ENCODE measurements at places on chromosomes 16 and 17. TPM values are rescaled to one million over a fixed set of nuclear protein-coding genes. Genes with fewer than 3 reads are reported as not detected.

EIF5A gene
- 917 TPM for total RNA-seq

KCNJ16 gene
- 0.35 TPM for total RNA-seq

C17orf67 gene
- total RNA-seq: 1.4 TPM

QPRT gene
- 54.7 TPM for total RNA-seq

CCDC144A gene
- 0.20 TPM for total RNA-seq

GNGT2 gene
- 0.94 TPM for total RNA-seq

MYH2 gene
- 0.48 TPM for total RNA-seq

KRTAP4-1 gene
- 0.53 TPM for total RNA-seq

HSPB9 gene
- total RNA-seq: not detected

KCNAB3 gene
- 1.1 TPM for total RNA-seq

GRCh38 chr16:19166500-19166899 is 1.5 kb upstream of the SYT17 start:
- H3K27ac ChIP-seq: no peak overlapping the region
- no peaks in the 10 kb centered on the region for H3K27me3 ChIP-seq
- no peak overlapping the region for H3K4me3 ChIP-seq

DNA sequence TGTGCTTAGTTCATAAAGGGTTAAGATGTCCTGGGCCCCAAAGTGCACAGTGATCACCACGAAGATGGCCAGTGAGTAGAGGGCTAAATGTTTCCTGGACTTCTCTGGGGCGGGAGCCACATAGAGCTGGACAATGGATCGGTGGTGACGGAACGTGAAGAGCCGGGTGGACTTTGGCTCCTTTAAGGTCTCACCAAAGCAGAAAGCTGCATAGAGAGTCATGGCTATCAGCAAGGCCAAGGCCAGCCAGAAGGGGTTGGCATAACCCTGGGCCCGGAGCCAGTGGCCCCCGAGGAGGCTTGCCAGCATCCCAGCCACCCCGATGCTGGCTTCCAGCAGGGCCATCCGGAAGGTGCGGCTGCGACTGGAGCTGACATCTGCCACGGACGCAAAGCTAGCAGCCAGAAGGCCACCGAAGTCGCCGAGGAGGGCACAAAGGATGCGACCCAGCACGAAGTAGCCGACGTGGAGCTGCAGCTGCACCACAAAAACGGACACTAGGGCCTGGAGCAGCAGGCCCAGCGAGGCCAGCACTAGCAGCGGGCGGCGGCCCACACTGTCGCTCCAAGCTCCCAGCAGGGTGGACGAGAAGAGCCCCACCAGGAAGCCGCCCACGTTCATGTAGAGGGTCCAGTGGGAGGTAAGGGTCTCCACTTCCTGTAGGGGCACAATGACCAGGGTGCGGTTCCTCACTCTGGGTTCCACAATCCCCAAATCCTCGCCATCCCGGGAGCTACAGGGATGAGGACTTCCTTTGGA is 1.0 kb downstream of the SLC46A1 start:
- H3K4me1 ChIP-seq: peaks cover 4% of the 10 kb centered on the region
- H3K36me3 ChIP-seq: no peaks in the 10 kb centered on the region
- H3K27me3 ChIP-seq: no peaks in the 10 kb centered on the region
- DNase-seq: no peak
- H3K27ac ChIP-seq: no peak overlapping the region

- peak; percentile 81 for DNase-seq
- H3K36me3 ChIP-seq: peaks cover 23% of the 10 kb centered on the region
- no peaks in the 10 kb centered on the region for H3K4me1 ChIP-seq
- H3K27me3 ChIP-seq: no peaks in the 10 kb centered on the region
- H3K27ac ChIP-seq: no peak overlapping the region
Observed at GRCh38 chr16:89289428-89290395, 72.2 kb downstream of the ZNF778 start.

DNA sequence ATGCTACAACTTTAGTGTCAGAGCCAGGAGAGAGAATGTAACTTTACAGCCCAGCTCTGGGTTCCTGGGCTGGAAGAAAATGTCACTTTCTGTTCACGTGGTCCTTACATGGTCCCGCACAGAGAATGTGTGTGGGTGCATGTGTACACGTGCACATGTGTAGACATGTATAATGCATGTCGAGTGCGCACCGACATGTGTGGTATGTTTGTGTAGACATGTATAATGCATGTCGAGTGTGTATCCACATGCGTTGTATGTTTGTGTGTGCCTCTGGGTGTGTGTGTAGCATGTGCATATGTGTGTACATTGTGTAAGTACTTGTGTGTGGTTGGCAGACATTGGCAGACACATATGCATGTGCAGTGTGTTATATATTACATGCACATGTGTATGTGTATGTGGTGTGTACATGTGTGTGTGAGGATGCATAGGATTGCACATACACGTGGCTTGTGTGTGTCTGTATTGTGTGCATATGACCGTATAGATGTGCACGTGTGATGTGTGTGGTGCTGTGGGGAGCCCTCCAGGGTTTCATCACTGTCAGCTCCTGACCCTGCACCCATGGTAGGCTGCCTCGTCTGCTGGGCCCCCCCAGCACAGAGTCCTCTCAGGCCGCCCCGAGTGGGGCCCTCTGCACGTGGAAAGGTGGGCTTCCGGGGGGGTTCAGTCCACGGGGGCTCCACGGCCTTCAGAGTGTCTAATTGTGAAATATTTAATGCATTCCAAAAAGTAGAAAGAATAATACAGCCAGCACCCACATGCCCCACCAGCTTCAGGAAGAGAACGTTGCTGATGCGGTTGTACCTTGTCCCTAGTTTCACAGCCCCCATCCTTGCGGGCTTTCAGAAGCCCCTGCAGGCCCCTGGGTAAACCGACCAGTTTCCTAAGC is 214.2 kb upstream of the GSE1 start:
- H3K36me3 ChIP-seq: no peaks in the 10 kb centered on the region
- no peak overlapping the region for H3K4me3 ChIP-seq
- no peak overlapping the region for H3K27ac ChIP-seq
- no peaks in the 10 kb centered on the region for H3K4me1 ChIP-seq
- no peaks in the 10 kb centered on the region for H3K27me3 ChIP-seq

- no peaks in the 10 kb centered on the region for H3K4me1 ChIP-seq
- H3K4me3 ChIP-seq: no peak overlapping the region
- no peak for DNase-seq
- no peak overlapping the region for H3K27ac ChIP-seq
- no peaks in the 10 kb centered on the region for H3K36me3 ChIP-seq
Observed at GRCh38 chr17:78537217-78537860, 39.9 kb downstream of the DNAH17 start.

GRCh38 chr17:30413109-30413508 is 34.4 kb downstream of the CPD start:
- no peak overlapping the region for H3K4me3 ChIP-seq
- H3K4me1 ChIP-seq: no peaks in the 10 kb centered on the region
- no peak for DNase-seq
- no peaks in the 10 kb centered on the region for H3K36me3 ChIP-seq
- H3K27ac ChIP-seq: no peak overlapping the region

GRCh38 chr17:15091825-15092224 is 173.3 kb downstream of the PMP22 start:
- no peak overlapping the region for H3K4me3 ChIP-seq
- H3K4me1 ChIP-seq: no peaks in the 10 kb centered on the region
- H3K27ac ChIP-seq: no peak overlapping the region
- no peak for DNase-seq

- H3K4me1 ChIP-seq: no peaks in the 10 kb centered on the region
- no peak overlapping the region for H3K4me3 ChIP-seq
- H3K36me3 ChIP-seq: no peaks in the 10 kb centered on the region
- H3K27me3 ChIP-seq: no peaks in the 10 kb centered on the region
- DNase-seq: no peak
- H3K27ac ChIP-seq: no peak overlapping the region
Observed at GRCh38 chr17:68541816-68542215, 29.6 kb downstream of the PRKAR1A start.

DNA sequence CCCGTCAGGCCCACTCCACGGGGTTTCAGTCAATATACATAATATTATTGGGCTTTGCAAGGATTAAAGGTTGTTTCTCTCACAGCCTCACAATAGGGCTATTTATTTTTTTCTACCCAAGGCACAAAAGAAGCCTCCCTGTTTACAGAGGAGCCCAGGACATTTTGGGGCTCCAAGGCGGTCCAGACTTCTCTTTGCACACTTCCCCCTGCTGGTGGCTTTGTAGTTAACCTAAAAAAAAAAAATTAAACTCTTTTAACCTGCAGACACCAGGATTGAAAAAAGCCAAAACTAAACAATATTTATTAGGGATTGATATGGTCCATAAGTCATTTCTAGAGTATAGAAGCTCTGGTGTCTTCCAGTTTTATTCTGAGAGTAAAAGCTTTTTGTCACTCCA is 169.7 kb upstream of the ZFHX3 start:
- H3K27ac ChIP-seq: no peak overlapping the region
- H3K4me3 ChIP-seq: no peak overlapping the region
- no peaks in the 10 kb centered on the region for H3K4me1 ChIP-seq
- no peak for DNase-seq
- H3K27me3 ChIP-seq: no peaks in the 10 kb centered on the region
- H3K36me3 ChIP-seq: no peaks in the 10 kb centered on the region

GRCh38 chr17:75647061-75647460 is 13.8 kb downstream of the SMIM5 start:
- no peaks in the 10 kb centered on the region for H3K27me3 ChIP-seq
- H3K4me3 ChIP-seq: no peak overlapping the region
- DNase-seq: no peak
- peak overlapping the region; percentile 97 for H3K27ac ChIP-seq

DNA sequence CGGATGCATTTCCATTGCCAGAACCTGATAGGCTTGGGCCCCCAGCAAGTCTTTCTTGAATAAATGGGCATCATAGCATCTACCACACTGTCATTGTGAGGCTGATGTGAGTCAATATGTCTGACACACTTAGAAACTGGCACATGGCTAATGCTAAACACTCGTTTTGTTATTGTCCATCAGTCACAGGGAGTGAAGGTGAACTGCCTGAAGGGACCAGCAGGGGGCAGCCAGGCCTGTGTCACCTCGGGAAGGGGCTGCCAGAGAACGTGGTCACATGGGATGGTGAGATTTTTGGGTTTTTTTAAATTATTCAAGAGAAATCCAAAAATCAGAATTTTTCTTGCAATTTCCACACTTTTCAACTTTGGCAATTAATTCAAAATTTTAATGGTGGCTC is 831 bp upstream of the RCVRN start:
- no peaks in the 10 kb centered on the region for H3K36me3 ChIP-seq
- H3K4me3 ChIP-seq: no peak overlapping the region
- DNase-seq: no peak
- no peak overlapping the region for H3K27ac ChIP-seq

DNA sequence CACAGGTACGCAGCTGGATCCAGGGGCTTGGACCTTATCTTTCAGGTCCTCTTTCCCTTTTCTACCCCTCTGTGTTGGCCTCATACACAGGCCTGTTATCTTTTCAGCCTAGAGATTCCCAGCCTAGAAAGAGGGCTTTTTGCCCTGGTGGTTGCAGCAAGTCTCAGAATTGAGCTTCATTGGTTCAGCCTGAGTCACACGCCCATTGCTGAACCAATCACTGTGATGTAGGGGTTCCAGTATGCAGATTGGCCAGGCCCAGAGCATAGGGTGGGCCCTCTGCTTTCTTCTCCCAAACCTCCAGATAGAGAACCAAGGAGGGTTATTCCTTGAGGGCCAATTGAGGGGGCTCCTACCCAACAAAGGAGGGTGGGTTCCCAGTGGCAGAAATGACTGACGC is 32.8 kb downstream of the GPT2 start:
- H3K4me1 ChIP-seq: no peaks in the 10 kb centered on the region
- H3K27ac ChIP-seq: no peak overlapping the region
- no peak overlapping the region for H3K4me3 ChIP-seq

DNA sequence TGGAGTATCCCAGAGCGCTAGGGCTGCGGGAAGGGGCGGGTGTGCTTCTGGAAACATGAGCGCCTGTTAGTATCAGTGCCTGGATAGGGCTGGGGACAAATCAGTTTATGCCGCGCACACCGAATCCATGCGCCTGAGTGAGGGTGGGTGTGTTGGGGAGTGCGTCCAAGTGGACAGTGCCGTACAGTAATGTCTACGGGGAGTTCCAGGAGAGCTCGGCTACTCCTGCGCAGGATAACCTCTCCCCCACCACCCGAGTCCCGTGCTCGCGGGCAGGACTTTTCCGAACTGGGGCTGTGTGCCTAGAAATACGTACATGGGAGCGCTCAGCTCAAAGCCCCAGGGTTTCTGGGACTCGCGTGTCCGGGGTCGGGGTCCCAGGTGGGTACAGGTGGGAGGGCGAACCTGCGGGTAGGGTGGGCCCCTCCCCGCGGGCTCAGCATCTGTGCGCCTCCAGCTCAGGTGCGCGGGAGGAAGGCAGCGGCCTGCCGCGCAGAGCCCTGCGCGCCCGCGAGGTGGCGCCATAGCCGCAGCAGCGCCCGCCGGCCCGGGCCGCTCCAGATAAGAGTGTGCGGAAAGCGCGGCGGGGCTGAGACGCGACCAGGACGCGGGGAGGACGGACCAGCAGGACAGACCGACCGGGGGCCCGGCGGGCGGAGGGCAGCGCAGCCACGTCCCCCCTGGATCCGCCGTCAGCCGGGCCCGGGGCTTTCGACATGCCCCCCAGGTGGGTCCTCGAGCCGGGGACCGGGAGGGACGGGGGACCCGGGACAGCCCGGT is at the start of gene HIC1:
TSS of gene HIC1 (plus strand) at position 592 of the 780 bp plus-strand sequence. CDS start 1,588 bp downstream, outside the sequence.
- H3K36me3 ChIP-seq: no peaks in the 10 kb centered on the region
- peaks cover 16% of the 10 kb centered on the region for H3K4me1 ChIP-seq
- peaks cover 54% of the 10 kb centered on the region for H3K27me3 ChIP-seq
- H3K4me3 ChIP-seq: peak within 1 kb of the TSS; percentile 59

DNA sequence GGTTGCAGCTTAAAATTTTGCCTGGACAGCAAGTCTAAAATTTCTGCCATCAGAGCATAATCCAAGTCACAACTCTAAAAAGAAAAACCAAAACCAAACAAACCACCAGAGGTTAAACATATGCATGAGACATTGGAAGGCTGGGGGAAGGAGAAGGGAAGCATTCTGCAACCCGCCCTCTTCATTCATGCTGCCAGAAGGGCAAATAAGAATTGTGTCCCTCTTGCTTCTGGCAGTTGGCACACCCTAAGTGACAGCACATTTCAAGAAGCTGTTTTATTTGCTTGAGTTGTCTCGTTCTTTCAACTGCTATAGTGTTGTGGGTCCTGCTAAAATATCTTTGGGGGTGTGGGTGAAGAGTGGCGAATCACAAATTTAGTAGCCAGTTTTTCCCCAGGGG is 99.6 kb downstream of the SKAP1 start:
- H3K4me3 ChIP-seq: no peak overlapping the region
- no peak for DNase-seq
- no peaks in the 10 kb centered on the region for H3K36me3 ChIP-seq
- no peak overlapping the region for H3K27ac ChIP-seq
- no peaks in the 10 kb centered on the region for H3K27me3 ChIP-seq

DNA sequence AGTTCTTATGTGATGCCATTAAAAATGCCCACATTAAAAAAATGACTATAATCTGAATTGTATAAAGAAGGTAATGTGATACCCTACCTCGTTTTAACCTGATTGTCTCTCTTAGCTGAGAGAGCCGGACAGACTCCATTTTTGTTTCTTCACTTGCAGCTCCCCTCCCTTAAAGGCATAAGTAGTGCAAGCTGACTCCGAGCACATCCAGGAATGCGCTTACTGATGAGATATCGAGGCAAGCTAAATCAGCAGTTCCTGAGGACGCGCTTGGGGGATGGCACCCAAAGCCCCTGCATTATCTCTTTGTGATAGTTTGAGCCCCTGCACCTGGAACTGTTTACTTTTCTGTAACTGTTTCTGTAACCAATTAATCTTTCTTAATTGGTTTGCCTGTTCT is 6.3 kb downstream of the KRT24 start:
- no peak overlapping the region for H3K4me3 ChIP-seq
- no peak overlapping the region for H3K27ac ChIP-seq
- no peak for DNase-seq
- H3K27me3 ChIP-seq: no peaks in the 10 kb centered on the region

- no peaks in the 10 kb centered on the region for H3K27me3 ChIP-seq
- H3K4me1 ChIP-seq: no peaks in the 10 kb centered on the region
- DNase-seq: no peak
- no peak overlapping the region for H3K4me3 ChIP-seq
- H3K27ac ChIP-seq: no peak overlapping the region
Observed at GRCh38 chr16:3356118-3356517, 429 bp downstream of the OR2C1 start.
